ENCODE measurements at places on chromosomes 7 and 10.

DNA sequence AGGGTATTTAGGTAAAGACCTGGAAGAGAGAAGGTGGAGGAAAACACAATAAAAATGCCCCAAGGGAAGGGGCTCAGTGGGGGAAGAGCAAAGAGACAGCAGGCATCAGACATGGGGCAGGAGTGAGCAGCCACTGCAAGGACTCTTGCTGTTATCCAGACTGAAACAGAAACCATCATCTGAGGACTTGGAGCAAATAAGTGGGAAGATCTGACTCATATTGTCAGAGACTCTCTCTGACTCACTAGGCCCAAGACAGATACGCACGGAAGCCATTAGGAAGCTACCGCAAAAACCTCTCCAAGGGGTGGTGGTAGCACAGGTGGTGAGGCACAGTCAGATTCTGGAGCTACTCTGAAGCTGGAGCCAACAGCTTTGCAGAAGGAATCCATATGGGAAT, 110.7 kb downstream of the RNF32 start:
- DNase-seq = no peak

DNA sequence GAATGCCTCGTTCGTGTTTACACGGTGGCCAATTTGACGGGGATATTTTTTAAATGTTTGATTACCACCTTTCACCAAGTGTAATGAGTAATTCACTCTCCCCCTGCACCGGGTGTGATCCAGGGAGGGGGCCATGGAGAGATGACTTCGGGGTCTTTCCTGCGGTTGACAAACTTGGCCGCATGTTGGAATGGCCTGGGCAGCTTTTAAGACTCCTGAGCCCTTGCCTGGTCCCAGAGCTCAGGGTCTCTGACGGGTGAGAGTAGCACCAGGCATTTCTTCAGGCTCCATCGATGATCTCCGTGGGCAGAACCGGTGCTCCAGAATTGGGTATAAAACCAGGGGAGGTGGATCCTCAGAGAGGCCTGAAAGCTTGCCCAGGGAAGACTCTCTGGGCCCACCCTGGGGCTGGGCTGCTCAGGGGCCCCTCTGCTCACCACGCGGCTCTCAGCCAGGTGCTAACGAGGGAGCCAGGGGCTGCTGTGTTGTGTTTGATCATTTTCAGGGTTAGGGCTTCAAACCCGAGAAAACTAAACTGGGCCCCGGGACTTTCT, 882 bp downstream of the ZNF282 start:
- no peak for DNase-seq

- no peak for DNase-seq
Measured at GRCh38 chr10:26857991-26858706, 2.6 kb downstream of the ABI1 start.

DNA sequence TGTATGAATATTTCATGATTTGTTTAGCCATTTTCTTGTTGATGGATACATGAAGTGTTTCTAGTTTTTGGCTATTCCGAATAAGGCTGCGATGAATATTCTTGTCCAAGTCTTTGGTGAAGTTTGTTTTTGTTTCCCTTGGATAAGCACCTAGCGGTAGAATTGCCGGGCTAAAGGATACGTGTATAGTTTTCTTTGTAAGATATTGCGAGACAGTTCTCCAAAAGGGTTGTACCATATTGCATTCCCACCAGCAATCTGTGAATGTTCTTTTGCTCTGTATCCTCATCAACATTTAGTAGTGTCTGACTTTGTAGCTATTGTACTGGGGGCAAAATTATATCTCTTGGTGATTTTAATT, 142.6 kb downstream of the DOCK1 start:
- DNase-seq = no peak

DNA sequence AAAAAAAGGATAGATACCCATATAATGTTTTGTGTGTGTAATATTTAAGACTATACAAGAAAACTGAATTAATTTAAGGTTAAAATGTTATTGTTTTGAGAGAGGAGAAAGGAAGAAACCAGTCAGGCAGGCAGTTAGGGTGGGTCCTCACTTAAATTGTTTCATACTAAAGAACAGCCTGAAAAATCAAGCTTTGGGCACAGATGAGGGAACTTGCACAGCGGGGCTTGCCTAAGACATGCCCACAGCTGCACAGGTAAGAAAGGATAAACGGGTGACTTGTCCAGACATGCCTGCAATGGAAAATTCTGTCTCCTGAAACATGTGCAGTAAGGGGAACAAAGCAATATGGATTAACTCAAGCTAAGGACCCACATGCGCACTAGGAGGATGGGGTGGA, 158.4 kb downstream of the BBS9 start:
- no peak for DNase-seq

GRCh38 chr10:44992070-44992731, 8.5 kb upstream of the ZNF22 start:
- no peak for DNase-seq

DNA sequence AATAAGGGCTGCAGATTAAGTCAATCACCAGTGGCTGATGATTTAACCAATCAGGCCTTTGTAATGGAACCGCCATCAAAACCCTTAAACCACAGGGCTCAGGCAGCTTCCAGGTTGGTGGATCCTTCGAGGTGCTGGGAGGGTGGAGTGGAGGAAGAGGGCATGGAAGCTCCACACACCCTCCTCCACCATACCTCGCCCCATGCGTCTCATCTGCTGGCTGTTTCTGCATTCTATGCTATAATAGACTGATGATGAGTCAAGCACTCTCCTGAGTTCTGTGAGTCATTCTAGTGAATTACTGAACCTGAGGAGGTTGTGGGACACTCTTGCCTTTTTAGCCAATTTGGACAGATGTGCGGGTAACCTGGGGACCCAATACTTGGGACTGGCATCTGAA, 43.9 kb downstream of the CHST15 start:
- DNase-seq = no peak

All from stimulated activated CD8-positive, alpha-beta memory T cell treated with anti-CD3 and anti-CD28 coated beads, Interleukin-7, amount 100 ng/mL, for 1 hour (primary cell).